ENCODE measurements at places on chromosomes 7 and 10. TPM values are rescaled to one million over a fixed set of nuclear protein-coding genes. Genes with fewer than 3 reads are reported as not detected.

GRCh38 chr7:77450613-77451012, 34.5 kb upstream of the GSAP start:
- no peak overlapping the region for H3K4me3 ChIP-seq
- H3K36me3 ChIP-seq = no peaks in the 10 kb centered on the region
- H3K27ac ChIP-seq = no peak overlapping the region
- DNase-seq = no peak
- H3K4me1 ChIP-seq = peaks cover 34% of the 10 kb centered on the region

Gene ZDHHC6
- total RNA-seq = 32.6 TPM

GRCh38 chr7:79096361-79096805, 357.1 kb downstream of the MAGI2 start:
- no peaks in the 10 kb centered on the region for H3K27me3 ChIP-seq
- no peaks in the 10 kb centered on the region for H3K36me3 ChIP-seq
- H3K27ac ChIP-seq = no peak overlapping the region

DNA sequence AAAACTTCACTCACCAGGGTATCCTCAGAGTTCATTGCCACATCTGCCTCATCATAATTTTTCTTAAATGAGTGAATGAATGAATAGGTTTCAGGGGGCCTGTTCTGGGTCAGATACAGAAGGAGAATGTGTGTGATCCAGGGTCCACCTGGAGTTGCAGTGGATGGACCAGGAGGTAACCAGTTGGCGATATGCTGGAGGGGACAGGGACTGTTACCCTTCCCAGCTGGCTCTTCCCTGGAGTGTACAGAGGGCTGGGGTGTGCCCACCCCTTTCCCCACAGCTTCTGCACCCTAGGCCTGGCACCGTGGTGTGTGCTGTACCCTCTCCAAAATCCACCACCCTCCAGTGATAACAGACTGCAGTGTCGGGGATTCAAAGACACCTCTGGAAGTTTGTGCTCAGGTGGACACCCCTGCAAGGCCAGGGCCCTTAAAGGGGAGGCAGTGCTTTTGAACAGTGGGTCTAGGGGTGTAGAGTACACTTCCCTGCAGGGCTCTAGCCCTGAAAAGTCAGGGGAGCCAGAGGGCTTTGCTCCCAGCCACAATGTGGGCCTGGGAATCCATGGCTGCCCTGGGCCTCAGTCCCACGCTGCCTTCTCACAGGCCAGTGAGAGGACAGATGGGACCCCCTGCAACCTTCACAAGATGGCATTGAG, 134.4 kb upstream of the UNC5B start:
- no peak overlapping the region for H3K4me3 ChIP-seq
- no peak overlapping the region for H3K27ac ChIP-seq
- H3K36me3 ChIP-seq = no peaks in the 10 kb centered on the region
- peak; percentile 62 for DNase-seq
- peaks cover 34% of the 10 kb centered on the region for H3K27me3 ChIP-seq
- no peaks in the 10 kb centered on the region for H3K4me1 ChIP-seq

- no peaks in the 10 kb centered on the region for H3K36me3 ChIP-seq
- no peak for DNase-seq
- peaks cover 60% of the 10 kb centered on the region for H3K4me1 ChIP-seq
- H3K27ac ChIP-seq = peak overlapping the region; percentile 81
- no peak overlapping the region for H3K4me3 ChIP-seq
- H3K27me3 ChIP-seq = no peaks in the 10 kb centered on the region
Observed at GRCh38 chr10:122849900-122850605, 4.4 kb upstream of the CUZD1 start.

Gene VWA2
- total RNA-seq = not detected

DNA sequence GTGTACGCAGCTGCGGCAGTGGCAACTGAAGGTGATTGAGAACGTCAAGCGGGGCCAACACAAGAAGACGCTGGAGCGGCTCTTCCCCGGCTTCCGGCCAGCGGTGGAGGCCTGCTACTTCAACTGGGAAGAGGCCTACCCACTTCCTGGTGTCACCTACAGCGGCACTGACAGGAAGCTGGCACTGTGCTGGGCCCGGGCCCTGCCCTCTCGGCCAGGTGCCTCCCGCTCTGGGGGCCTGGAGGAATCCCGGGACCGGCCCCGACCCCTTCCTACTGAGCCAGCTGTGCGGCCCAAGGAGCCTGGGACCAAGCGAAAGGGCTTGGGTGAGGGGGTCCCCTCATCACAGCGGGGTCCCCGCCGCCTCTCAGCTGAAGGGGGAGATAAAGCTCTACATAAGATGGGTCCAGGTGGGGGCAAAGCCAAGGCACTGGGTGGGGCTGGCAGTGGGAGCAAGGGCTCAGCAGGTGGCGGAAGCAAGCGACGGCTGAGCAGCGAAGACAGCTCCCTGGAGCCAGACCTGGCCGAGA, 6.5 kb downstream of the ZSWIM8 start:
- H3K27me3 ChIP-seq = no peaks in the 10 kb centered on the region
- peaks cover 46% of the 10 kb centered on the region for H3K36me3 ChIP-seq
- H3K4me3 ChIP-seq = no peak overlapping the region
- no peak overlapping the region for H3K27ac ChIP-seq

Gene WDFY4
- not detected for total RNA-seq

Gene GDF2
- total RNA-seq = not detected

DNA sequence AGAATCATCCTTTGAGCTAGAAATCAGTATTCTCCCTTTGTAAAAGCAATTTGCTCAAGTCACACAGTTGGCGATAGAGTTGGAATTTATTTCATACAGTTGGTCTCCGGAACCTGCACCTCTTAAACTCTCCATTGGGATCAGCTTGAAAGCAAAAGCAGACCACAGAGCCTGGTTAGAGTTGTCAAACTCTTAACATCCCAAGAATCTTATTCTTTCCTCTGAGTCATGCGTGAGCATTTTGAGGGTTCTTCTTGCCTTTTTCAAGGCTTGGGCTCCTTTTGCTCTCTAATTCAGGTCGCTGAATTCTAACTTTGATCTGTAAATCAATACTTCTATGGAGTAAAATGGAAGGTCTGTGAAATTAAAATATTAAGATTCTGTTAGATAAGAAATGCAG, 19.6 kb upstream of the SCIN start:
- H3K4me1 ChIP-seq = no peaks in the 10 kb centered on the region
- no peak for DNase-seq
- no peak overlapping the region for H3K4me3 ChIP-seq

Gene ANKRD2
- total RNA-seq = not detected

- H3K27me3 ChIP-seq = no peaks in the 10 kb centered on the region
- H3K36me3 ChIP-seq = no peaks in the 10 kb centered on the region
- DNase-seq = no peak
- no peak overlapping the region for H3K27ac ChIP-seq
- H3K4me1 ChIP-seq = no peaks in the 10 kb centered on the region
- no peak overlapping the region for H3K4me3 ChIP-seq
Observed at GRCh38 chr7:80095545-80095944, 39.1 kb upstream of the GNAI1 start.

GRCh38 chr7:103989785-103990767, 618 bp upstream of the RELN start:
- DNase-seq = no peak
- H3K4me1 ChIP-seq = peaks cover 11% of the 10 kb centered on the region
- H3K36me3 ChIP-seq = no peaks in the 10 kb centered on the region
- peaks cover 62% of the 10 kb centered on the region for H3K27me3 ChIP-seq
- peak overlapping the region; percentile 66 for H3K4me3 ChIP-seq

DNA sequence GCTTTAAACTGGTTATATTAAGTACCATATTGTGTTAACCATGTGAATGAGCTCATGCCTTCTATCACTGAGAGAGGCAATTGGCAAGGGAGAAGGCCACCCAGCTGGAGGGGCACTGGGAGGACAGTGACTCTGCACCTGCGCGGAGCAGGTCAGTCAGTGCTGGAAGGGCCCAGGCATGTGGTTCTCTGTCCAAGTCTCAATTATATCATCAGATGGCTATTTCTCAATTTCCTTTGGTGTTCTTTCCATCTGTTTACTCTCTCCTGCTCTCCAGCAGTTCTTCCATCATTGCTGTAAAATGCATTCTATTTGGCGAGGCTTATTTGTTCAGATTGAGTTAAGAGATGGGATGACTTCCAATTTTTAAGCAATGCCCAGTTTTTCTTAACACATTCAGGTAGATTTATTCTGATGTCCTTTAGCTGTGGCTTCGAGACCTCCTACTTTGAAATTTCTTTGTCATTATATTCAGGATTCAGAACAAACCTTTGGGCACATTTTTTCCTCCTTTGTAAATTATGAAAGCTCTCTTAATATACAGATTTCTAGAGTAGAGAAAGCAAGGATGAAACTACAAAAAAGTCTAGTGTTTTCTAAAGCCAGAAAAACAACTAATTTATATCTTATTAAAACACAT, 159.3 kb downstream of the BMPER start:
- H3K27ac ChIP-seq = no peak overlapping the region
- H3K36me3 ChIP-seq = no peaks in the 10 kb centered on the region
- H3K4me1 ChIP-seq = peaks cover 14% of the 10 kb centered on the region
- no peak overlapping the region for H3K4me3 ChIP-seq
- no peaks in the 10 kb centered on the region for H3K27me3 ChIP-seq

Gene CACNA2D1
- 25.2 TPM for total RNA-seq

GRCh38 chr7:130668258-130669084, at the start of gene COPG2:
TSS of gene COPG2 (minus strand) at chr7:130668748. CDS start at chr7:130668668, 80 bp downstream.
- peak within 1 kb of the TSS; percentile 89 for H3K4me3 ChIP-seq
- H3K27ac ChIP-seq = peak within 1 kb of the TSS; percentile 85
- peaks cover 5% of the 10 kb centered on the region for H3K36me3 ChIP-seq
- peak; percentile 95 for DNase-seq

Gene UMAD1
- 9.8 TPM for total RNA-seq

DNA sequence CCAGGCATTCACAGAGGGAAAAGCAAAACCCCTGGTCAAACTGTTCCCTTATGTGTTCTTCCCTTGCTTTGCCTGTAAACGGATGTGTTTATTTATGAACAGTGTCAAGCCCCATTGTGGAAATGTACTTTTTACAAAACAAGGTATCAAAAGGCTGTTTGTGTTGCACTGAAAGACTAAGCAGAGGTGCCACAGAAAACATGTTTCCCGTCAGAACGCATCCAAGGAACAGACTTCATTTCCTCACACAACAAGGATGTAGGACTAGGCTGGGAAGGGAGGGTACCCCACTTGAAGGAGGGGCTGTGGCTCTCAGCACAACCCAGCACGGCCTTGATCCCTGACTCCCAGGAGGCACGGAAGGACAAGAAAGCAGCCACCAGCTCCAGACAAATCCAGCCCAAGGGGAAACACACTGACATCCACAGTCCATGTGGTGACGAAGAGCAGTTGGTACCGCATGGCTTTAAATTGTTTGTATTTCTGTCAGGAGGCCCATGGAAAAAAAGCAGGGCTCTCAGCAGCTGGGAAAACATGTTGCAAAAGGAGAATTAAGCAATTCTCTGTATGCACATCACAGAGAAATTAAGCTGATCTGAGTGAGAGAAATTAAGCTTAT, 85.6 kb downstream of the RNF216 start:
- peaks cover 98% of the 10 kb centered on the region for H3K4me1 ChIP-seq
- H3K36me3 ChIP-seq = peaks cover 6% of the 10 kb centered on the region
- H3K27ac ChIP-seq = peak overlapping the region; percentile 99
- peak overlapping the region; percentile 68 for H3K4me3 ChIP-seq
- H3K27me3 ChIP-seq = no peaks in the 10 kb centered on the region

DNA sequence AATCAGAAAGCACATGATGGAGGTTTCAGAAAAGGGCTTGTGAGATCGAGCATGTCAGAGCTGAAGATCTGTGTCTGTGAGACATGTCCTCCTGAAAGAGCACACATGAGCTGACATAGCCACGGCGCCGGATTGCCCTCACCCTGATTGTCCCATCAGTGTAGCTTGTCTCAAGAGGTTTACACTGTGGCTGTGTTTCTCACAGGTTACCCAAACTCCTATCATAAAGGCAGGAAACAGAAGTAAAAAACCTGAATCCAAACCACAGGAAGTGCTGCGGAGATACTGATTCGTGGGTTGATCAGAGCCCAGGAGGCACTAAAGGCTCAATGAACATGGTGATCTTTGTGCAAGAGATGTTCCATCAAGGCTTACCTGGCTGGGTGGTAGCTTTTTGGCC, 3.9 kb upstream of the ATP6V0E2 start:
- peak; percentile 32 for DNase-seq
- no peak overlapping the region for H3K27ac ChIP-seq
- peaks cover 16% of the 10 kb centered on the region for H3K4me1 ChIP-seq
- H3K4me3 ChIP-seq = no peak overlapping the region
- no peaks in the 10 kb centered on the region for H3K27me3 ChIP-seq

GRCh38 chr10:127738512-127739424, 1.8 kb downstream of the FOXI2 start:
- H3K36me3 ChIP-seq = no peaks in the 10 kb centered on the region
- no peak for DNase-seq
- no peak overlapping the region for H3K4me3 ChIP-seq
- peaks cover 25% of the 10 kb centered on the region for H3K27me3 ChIP-seq
- no peaks in the 10 kb centered on the region for H3K4me1 ChIP-seq

Gene SH2B2
- 8.9 TPM for total RNA-seq

GRCh38 chr7:69880840-69881239, 282.6 kb downstream of the AUTS2 start:
- H3K27ac ChIP-seq = no peak overlapping the region
- no peak overlapping the region for H3K4me3 ChIP-seq
- DNase-seq = no peak
- peaks cover 2% of the 10 kb centered on the region for H3K4me1 ChIP-seq

Gene CYP2C19
- total RNA-seq = not detected

DNA sequence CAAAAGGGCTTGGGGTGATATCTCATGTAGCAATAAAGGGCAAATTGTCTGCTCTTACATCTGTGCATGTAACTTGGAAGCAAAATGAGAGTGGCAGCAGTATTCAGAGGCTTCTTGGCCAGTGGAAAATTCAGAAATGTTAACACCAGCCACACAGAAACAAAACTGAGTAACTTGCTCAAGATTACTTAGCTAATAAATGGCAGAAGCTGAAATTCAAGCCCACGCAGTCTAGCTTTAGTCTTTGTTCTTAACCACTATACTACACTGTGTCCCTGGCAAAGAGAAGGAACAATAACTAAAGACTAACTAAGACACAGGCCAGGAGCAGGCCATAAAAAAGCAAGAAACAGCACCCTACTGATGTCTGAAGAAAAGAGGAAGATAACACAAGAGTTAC, 185.9 kb upstream of the ASAH2 start:
- DNase-seq = no peak
- H3K4me1 ChIP-seq = no peaks in the 10 kb centered on the region

DNA sequence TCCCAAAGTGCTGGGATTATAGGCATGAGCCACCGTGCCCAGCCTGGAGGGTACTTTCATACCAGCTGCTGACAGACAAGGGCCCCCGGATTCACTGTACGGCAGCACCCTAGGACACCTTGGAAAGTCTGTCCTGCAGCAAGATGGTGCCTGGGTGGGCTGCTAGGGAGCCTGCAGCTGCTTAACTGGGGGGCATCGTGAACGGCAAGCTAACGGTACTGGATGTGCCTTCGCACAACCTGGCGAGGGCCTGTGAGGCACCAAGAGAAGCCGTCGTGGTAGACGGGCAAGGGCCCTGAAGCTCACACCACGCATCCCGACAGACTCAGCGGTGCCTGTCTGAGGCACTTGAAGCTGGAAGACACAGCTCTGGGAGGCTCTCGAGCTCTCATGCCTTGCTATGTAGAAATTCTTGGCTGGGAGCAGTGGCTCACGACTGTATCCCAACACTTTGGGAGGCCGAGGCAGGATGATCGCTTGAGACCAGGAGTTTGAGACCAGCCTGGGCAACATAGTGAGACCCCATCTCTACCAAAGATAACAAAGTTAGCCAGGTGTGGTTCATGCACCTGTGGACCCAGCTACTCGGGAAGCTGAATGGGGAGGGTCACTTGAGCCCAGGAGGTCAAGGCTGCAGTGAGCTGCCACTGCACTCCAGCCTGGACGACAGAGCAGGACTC, 9.4 kb downstream of the BRAT1 start:
- H3K4me3 ChIP-seq = no peak overlapping the region
- no peaks in the 10 kb centered on the region for H3K27me3 ChIP-seq
- H3K36me3 ChIP-seq = peaks cover 30% of the 10 kb centered on the region
- H3K4me1 ChIP-seq = no peaks in the 10 kb centered on the region
- DNase-seq = no peak

Gene ZNF488
- total RNA-seq = 0.55 TPM

Gene MRLN
- not detected for total RNA-seq

Measured in osteocyte (in vitro differentiated cells).